ENCODE measurements at places on chromosomes 7 and 10.

DNA sequence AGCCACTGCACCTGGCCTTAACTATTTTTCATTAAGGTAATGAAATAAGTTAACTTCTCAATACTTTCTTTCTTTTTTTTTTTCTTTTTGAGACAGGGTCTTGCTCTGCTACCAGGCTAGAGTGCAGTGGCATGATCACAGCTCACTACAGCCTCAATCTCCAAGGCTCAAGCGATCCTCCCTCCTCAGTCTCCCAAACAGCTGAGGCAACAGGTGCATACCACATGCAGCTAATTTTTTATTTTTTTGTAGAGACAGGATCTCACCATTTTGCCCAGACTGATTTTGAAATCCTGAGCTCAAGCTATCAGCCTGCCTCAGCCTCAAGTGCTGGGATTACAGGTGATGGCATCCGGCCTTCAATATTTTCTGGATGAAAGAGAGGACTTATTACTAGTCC, 21.0 kb downstream of the KMT2C start:
- no peaks in the 10 kb centered on the region for H3K36me3 ChIP-seq
- H3K4me3 ChIP-seq = no peak overlapping the region
- H3K4me1 ChIP-seq = no peaks in the 10 kb centered on the region
- DNase-seq = no peak

- H3K4me3 ChIP-seq = no peak overlapping the region
- no peaks in the 10 kb centered on the region for H3K36me3 ChIP-seq
- no peak for DNase-seq
- no peak overlapping the region for H3K27ac ChIP-seq
Measured at GRCh38 chr7:44186736-44187135, 2.5 kb downstream of the GCK start.

DNA sequence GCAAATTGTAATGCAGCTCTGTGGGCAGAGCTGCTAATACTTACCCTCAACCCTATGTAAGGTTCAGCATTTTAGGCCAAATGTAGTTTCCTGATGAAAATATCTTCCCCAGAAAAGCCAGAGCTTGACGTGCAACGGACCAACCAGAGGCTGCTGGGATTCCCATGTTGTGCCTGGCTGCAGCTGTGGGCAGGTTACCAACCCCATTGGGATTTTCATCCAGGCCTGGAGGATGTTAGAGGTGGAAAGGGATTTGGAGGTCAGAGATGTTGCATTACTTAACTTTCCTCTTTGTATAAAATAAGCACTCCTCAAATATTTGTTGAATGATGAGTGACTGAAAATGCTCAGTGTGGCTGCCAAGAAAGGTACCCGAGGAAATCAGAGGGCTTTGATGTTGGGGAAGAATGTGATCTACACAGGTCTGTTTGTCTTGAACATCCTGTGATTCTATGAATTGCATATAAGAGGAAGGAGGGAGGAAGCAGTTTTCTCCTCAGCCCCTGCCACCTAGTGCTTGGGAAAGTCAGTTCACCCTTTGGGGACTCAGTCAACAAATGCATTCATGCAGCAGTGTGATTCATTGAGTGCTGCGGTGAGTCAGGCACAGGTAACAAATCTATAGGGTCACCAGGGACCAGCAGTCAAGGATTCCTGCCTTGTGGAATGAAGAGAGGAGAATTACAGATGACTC, 487.2 kb downstream of the RPS24 start:
- H3K4me3 ChIP-seq = no peak overlapping the region
- H3K27ac ChIP-seq = no peak overlapping the region
- H3K36me3 ChIP-seq = no peaks in the 10 kb centered on the region
- no peak for DNase-seq
- no peaks in the 10 kb centered on the region for H3K27me3 ChIP-seq

DNA sequence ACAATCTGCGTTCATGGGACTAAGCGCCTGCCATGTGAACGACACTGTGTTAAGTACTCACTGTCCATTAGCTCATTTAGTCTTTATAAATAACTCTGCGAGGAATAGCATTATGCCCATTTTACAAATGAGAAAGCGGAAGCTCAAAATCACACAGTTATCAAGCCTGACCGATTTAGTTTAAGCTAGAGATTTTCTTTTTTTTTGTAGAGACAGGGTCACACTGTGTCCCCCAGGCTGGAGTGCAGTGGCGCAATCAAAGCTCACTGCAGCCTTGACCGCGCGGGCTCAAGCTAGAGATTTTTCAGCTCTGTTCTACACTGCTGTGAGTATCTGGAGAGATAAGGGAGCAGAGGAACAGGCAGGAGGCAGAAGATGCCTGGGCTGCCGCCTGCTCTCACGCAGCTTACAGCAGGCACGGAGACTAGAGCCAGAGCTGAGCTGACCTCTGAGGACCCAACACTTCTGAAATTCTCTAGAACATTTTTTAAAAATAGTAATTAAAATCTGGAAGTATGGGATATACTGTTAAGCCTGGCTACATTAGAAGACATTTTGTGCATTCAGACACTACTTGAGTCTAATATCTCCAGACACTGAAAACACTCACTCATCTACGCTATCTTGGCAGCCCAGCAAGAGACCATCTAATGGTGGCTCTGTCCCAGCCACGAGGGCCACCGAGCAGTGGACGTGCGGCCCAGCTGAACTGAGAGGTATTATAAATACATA, 38.7 kb downstream of the GNA12 start:
- no peaks in the 10 kb centered on the region for H3K36me3 ChIP-seq
- no peak overlapping the region for H3K4me3 ChIP-seq
- no peak overlapping the region for H3K27ac ChIP-seq
- DNase-seq = no peak
- H3K27me3 ChIP-seq = no peaks in the 10 kb centered on the region
- H3K4me1 ChIP-seq = peaks cover 12% of the 10 kb centered on the region

DNA sequence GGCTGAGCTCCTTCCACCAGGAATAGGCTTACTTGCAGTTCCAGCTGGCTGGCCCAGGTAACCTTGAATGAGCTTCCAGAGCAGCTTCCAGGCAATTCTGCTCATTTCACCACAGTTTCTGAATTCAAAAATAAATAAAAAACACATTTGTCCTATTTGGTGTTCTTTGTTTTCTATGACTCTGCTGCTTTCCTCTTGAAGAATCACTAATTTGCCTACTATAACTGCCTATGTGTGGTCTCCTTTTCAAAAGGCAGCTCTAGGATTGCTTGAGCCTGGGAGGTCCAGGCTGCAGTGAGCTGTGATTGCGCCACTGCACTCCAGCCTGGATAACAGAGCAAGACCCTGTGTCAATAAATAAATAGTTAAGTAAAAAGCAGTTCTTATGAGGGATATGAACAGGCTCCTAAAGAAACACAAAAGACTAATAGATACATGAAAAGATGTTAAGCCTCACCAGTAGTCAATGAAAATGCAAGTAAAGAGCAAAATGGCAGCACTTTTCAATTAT, 19.5 kb upstream of the TNPO3 start:
- H3K36me3 ChIP-seq = no peaks in the 10 kb centered on the region
- H3K27me3 ChIP-seq = no peaks in the 10 kb centered on the region
- DNase-seq = no peak
- H3K4me1 ChIP-seq = peaks cover 22% of the 10 kb centered on the region
